ENCODE measurements at places on chromosomes 13 and 19.
A peak's percentile ranks its signal among the peaks of the same experiment; 100 is the strongest.

GRCh38 chr13:109998684-109999533 lies 212.5 kb upstream of the IRS2 start:
- no peak for DNase-seq

DNA sequence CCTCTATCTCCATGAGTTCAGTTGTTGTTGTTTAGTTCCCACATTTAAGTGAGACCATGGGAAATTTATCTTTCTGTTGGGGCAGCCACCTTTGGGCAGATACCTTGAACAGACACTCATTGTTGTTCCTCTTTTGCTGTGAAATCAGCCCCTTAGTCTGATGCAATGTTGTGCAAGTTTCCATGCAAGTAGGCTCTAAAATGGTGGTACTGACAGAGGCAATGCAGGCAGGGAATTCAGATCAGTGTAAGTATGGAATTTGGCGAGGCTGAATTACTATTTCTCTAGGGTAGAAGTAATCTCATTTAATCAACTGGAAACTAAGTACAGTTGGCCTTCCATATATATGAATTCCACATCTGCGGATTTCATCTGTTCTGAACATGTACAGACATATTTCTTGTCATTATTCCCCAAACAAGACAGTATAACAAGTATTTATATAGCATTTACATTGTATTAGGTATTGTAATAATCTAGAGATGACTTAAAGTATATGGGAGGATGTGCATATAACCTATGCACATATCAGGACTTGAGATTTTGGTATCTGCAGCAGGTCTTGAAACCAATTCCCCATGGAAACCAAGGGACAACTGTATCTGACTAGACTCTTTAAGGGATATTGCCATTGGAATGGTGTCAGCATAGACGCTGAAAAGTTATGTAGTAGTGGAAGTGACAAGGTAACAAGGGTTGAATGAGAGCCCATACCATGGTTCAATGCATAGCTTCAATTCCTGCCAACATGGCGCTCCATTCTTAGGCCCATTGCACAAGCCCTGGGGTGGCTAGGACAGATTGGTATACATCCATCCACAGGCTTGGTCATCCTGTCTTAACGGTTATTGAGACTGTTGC lies 281.5 kb upstream of the HTR2A start:
- no peak for DNase-seq

GRCh38 chr19:30069535-30070197 lies 127.6 kb downstream of the URI1 start:
- DNase-seq = no peak

GRCh38 chr19:8478598-8478997 lies 23.8 kb downstream of the PRAM1 start:
- DNase-seq = no peak

DNA sequence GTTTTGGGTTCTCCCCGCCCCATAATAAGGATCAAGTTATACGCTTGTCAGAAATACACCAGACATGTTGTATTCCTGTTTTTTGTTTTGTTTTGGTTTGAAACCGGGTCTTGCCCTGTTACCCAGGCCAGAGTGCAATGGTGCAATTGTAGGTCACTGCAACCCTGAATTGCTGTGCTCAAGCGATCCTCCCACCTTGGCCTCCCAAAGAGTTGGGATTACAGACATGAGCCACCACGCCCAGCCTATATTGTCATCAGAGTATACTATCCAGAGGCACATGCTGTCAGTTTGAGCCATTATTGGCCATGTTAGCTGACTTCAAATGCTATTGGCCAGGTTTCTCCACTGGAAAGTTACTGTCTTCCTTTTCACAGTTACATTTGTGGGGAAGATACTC lies 9.8 kb downstream of the SAFB start:
- DNase-seq = no peak

- no peak for DNase-seq
Measured at GRCh38 chr13:19183676-19184075, 2.1 kb upstream of the TUBA3C start.

DNA sequence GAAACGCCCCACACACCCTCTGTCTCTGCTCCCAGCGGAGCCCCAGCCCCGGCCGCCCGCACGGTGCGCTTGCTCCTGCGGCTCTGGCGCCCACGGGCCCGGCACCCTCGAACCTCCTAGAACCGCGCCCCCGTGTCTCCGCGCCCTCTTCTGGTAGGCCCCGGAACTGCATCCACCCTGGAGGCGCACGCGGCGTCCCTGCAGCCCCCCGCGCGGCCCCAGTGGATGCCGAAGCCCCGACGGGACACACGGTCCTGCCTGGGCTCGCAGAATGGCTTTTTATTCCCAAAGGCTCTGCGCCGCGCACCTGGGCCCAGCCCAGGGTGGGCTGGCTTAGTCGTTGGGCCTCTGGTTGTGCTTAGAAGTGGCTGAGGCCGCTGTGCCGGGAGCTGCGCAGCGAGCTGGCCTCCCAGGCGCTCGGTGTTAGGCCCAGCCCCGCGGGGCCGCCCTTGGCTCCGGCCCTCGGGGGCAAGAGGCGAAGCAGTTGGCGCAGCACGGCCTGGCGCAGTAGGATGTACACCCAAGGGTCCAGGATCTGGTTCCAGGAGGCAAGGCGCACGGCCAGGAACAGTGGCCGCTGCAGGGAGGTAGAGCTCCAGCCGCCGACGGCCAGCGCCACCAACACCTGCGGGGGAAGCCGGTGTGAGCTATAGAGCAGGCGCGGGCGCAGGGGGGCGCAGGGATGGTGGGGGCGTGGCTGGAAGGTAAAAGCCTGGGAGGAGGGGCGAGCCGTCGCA lies 2.8 kb downstream of the PTGER1 start:
- DNase-seq = peak; percentile 79

- DNase-seq = no peak
Measured at GRCh38 chr19:343941-344624, 513 bp downstream of the MIER2 start.

GRCh38 chr13:25775275-25775674 lies 276.5 kb downstream of the SHISA2 start:
- DNase-seq = no peak

DNA sequence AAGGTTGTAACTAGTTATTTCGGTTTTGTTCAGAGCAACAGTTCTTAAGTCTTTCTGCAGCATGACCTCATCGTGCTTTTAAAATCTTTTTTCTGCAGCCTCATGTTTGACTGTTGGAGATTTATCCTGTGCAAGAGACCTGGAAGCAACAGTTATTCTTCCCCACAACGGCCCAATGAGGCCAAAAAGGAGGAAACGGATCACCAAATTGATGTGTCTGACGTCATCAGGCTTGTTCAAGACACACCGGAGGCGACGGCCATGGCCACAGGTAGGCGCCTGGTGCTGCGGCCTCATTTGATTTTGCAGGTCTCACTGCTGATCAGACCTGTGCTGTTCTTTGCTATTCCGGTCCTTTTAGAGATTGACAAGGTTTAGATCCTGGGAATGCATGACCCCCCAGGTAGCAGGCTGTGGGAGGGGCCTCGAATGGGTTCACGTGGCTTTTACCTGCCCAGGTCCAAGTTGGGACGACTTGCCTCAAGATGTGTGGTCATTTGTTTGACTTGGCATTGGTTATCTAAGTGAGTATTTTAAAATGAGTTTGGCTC lies 66.8 kb upstream of the MCF2L start:
- no peak for DNase-seq

DNA sequence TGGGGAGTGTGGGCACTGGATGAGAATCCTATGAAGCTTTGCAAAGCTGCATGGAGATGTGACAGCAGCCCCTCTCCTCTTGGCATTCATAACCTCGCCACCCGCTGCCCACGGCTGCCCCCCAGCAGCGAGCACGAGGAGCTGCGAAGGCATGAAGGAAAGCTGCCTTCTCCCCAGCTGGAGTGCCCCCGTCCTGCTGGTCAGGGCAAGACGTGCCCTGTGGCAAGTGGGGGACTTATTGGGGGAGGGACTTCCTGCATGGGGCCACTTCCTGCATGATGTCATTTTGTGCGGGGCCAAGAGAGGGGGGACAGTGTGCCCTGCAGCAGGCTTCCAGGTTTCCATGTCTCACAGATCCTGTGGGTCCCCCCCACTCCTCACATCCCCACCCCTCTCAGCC lies 85.9 kb downstream of the TSHZ3 start:
- no peak for DNase-seq

DNA sequence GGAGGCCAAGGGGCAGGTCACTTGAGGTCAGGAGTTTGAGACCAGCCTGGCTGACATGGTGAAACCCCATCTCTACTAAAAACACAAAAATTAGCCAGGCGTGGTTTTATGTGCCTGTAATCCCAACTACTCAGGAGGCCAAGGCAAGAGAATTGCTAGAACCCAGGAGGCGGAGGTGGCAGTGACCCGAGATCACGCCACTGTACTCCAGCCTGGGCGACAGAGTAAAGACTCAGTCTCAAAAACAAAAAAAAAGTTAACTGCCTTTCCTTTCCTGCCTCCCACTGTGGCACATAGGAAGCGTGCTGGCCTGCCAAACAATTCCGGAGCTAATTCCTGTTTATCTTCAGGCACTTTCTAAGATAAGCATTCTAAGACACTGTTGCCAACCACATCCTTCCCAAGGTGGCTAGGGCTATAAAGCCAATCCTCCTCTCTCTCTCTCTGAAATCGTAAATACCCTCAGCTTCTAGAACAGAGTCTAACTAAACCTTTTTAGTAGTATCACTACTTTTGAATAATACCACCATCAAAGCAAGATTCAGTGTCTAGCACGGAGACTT lies 21.6 kb downstream of the SLC25A30 start:
- DNase-seq = no peak

GRCh38 chr19:1472231-1473084 lies 6.6 kb downstream of the C19orf25 start:
- DNase-seq = no peak

- DNase-seq = no peak
Measured at GRCh38 chr13:94711561-94712286, 621 bp downstream of the SOX21 start.

- DNase-seq = no peak
Measured at GRCh38 chr13:38981096-38981495, 9.5 kb downstream of the STOML3 start.

DNA sequence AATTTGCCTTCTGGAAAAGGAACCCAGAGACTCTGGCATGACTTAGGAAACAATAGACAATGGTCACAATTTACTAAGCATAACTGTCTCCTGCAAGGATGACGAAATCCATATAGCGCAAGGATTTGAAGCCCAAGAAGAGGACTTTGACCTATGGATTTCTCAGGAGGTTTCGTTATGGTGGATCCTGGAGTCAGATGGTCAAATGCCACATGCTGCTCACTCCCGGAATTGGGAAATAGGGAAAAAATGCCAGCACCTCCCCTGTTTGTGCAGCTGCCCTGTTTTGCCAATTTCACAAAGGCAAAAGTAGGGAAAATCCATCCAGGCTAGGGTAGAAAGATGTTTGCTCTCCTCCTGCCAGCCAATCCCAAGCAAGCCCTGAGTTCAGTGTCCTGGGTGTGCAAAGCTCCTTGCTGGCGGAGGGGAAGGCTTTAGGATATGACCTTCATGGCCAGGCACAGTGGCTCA lies 23.4 kb downstream of the RDH8 start:
- no peak for DNase-seq

DNA sequence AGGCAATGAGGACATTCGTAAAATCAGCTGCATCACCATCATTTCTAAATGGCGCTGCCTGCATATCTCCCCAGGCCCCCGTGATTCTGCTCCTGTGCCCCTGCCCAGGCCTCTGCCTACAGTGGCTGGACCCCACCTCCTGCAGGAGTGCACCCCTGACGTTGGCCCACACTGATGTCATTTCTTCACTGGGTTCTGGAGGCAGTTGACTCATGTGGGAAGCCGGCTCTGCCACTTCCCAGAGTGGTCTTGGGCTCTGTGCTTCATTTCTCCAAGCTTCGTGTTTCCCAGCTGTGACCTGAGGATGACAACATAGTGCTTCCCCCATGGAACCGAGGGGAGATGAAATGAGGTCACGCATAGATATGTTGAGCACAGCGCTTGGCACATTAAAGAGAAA lies 19.9 kb downstream of the CCNE1 start:
- DNase-seq = no peak

DNA sequence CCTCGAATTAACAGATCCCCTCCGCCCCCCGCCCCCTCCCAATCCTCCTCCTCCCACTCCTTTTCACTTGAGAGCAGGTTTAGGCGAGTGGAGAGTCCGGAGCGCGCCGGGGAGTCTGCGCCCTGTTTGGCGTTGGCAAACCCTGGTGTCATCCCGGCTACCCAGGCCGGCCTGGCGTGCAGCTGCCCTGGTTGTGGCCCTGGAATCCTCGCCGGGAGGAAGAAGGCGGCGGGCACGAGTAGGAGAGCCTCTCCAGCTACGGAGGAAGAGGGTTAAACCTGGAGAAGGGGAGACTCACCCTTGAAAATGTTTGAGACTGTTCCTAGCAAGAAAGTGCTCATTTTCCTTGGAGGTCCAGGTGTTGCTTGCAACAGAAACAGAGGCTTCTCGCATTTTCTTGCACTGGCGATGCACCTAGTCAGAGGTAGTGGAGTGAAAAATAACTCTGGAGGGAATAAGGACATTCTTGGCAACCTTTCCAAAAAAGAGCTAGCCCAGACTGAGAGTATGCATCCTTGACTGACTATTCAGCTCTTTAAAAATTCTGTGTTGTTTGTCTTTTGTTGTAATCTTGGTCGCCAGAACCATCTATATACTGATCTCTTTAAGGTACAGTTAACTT lies 1.3 kb upstream of the SOX21 start:
- no peak for DNase-seq

- DNase-seq = no peak
Measured at GRCh38 chr13:114067381-114067885, 65.0 kb downstream of the RASA3 start.

DNA sequence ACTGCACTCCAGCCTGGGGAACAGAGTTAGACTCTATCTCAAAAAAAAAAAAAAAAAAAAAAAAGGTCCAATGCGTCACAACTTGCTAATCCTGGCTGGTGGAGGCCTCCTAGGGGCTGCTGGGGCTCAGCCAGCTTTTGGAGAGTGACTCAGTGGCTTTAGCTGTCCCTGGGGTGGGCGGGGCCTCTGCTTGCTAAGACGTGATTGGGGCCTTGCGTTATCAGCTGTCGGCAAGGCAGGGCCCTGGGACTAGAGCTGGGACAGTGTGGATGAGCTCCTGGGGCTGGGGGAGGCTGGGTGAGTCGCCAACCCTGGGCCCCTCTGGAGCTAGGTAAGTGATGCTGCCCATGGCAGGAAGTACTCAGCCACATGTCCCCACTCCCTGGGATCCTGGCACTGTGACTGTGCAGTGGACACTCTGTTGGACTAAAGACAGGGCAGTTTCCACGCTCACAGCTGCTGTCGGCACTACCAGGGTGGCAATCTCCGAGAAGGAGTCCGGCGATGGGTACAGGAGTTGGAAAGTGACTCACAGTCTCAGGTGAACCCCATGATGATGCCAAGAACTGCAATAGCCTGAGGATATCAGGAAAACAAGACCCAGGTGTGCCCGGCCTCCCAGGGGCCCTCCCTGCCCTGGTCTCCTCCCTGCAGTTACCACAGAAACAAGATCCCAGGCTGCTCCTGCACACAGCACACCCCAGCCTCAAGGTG lies 32.2 kb downstream of the F2RL3 start:
- no peak for DNase-seq

DNA sequence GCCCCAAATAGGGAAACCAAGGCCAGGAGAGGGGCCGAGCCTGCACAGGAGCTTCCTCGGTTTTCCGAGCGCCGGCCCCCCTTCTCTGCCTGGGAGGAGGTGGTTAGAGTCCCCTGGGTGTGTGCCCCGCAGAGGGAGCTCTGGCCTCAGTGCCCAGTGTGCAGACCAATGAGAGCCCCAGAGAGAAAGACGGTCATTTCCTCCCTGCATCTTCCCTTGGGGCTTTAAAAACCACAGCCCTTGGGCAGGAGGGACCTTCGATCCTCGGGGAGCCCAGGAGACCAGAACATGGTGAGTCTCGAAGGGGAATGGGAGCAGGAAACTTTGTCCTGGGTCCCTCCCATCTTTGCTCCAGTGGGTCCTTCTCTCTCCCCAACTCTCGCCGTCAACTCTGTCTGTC lies at the start of gene C5AR1:
Gene C5AR1, plus strand, starts transcription at position 254 of the 400 bp plus-strand sequence. Its CDS starts 35 bp downstream, at position 289.
- DNase-seq = peak; percentile 67

- DNase-seq = no peak
Measured at GRCh38 chr13:63288576-63288975, 1872.9 kb upstream of the PCDH20 start.
